ENCODE measurements at places on chromosomes 12 and 14.

DNA sequence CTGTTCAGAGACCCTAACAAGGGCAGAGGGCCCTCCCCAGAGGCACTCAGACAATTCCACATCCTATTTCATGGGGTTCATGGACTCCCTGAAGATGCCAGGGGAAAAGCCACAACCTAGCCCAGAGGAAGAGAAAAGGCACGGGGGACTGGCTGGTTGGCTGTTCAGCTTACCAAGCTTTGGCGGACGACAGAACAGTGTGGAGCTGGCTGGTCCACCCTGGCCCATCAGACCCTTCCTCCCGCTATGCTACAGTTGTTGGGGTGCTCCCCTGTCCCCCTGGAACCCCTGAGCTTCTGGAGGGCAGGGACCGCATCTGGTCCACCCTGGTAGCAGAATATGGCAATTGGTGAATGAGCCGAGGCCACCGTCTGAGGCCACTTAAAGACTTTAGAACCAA, 6.3 kb downstream of the TESC start:
- no peak for DNase-seq

GRCh38 chr14:21210023-21210422, 54.2 kb upstream of the OR5AU1 start:
- DNase-seq, result no peak

- no peak for DNase-seq
Measured at GRCh38 chr14:30991408-30991807, 34.0 kb upstream of the AP4S1 start.

DNA sequence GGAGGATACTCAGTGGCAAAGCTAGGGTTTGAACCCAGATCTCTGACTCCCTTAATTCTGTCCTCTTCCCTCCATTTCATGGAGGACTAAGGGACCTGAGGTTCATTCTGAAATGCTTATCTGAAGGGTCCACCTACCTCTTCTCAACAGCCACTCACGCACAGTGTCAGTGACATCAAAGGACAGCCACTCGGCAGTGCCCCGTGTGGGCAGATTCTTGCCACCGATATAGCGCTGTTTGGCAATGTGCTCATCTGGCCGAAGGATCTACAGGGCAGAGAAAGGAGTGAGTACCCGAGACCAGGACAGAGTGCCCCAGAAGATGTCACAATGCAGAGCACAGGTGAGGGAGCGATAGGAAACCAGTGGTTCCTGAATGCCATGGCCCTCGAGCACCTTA, 10.8 kb downstream of the TGFB3 start:
- DNase-seq, result no peak

GRCh38 chr12:113318900-113319628, 15.8 kb downstream of the SLC8B1 start:
- no peak for DNase-seq

DNA sequence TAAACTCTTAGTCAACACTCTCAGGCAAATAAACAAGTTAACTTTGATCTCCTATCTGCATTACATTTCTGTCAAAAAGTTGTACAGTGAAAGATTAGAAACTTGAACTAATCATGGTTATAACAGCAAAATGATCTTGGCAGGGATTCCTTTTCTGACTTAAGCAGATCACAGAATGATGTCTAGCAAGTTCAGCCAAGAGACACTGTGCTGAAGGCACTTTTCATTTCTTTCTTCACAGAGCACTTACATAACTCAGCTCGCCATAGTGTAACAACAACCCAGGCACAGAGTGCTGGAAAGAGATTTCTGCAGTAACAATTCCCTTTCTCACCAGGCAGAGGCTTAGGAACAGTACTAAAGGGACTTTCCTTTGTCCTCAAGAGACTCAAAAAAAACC, 19.6 kb upstream of the CSRP2 start:
- DNase-seq, result no peak

DNA sequence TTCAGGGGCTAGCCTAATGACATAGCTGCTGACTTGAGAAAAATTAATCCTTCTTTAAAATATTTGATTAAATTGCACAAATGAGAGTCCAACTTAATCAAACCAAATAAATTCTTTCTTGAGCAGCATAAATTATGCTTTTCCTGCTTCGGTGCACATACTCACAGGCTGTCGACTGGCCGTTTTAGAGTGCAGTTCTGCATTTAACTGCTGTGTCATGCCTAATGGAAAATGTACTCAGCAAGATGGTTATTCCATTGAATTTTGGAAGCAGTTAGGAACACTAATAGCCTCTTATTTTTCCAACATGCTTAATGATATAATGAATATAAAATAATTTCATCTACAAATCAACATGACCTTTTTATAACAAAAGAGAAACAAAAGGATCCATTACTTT, 266.1 kb upstream of the LRIG3 start:
- no peak for DNase-seq

DNA sequence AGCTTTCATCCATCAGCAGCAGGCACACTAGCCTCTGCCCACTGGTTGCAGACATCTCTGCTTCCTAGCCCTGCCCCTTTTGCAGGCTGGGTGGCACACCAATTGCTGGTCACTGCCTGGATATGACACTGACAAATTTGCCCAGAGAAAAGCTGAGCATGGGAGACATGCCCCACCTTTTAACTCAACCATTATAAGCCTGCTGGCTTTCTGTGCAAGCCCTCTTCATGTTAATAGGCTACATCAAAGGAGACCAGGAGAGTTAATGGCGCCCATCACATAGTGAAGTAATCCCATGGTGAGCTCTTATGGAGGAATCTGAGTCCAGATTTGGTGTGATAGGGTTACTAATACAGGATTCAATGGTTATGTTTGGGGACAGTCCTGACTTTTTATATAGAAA, 139.2 kb downstream of the KICS2 start:
- no peak for DNase-seq

GRCh38 chr14:88551094-88551870, 3.5 kb downstream of the PTPN21 start:
- DNase-seq, result no peak

GRCh38 chr12:53820514-53821306, 68.9 kb upstream of the CISTR start:
- no peak for DNase-seq

DNA sequence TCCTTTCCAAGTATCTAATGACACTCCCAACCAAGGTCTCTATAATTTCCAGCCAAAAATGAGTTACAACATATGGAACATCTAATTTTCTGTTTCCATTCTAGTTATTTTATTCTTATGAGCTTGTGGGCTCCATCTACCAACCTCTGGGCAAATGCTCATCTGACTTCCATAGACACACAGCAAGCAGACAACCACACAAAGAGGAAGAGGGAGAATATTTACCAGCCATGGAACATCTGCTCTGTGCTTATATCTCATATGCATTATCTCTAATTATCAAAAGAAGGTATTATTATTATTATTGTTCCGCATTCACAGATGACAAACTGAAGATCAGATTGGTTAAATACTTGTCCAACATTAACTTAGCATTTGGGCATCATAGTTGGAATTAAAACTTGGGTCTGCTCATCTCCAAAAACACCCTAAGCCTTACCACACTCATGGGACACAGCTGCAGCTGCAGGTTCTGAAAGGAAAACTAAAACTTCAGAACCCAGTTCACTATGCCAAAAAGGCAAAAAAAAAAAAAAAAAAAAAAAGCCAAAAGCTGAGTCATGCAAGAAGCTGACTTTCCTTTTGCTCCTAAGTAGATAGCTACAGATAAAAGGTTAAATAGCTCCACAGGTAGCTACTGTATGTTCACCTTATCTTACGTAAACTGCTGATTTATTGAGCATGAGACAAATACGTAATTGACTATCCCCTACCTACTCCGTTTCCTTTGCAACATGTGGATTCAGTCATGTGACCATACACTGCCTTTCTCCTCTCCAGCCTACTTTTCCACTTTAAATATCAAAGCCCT, 23.6 kb upstream of the TCL1B start:
- no peak for DNase-seq

Data from CD4-positive, alpha-beta memory T cell (primary cell).